ENCODE measurements at places on chromosomes 12 and 14.

- DNase-seq, result no peak
These were observed 21.7 kb upstream of the SIX1 start for GRCh38 chr14:60670989-60671388.

DNA sequence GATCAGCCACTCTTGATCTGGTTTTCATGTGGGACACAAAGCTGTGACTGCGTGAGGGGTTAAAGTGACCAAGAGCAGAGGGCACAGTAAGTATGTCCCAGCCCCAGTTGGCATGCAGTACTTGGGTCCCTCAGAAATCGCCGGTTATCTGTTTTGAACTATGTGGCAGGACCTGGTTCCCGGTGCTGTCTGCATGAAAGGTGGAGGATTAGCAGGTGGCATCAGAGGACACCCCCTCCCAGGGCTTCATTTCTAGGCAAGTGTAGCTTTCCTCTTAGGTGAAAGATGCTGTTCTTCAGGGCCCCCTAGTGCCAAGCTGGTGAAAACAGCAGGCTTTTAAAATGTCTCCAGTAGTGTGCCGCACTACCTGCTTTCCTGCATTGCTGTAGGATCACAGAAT is 57.1 kb downstream of the ATG14 start:
- no peak for DNase-seq

DNA sequence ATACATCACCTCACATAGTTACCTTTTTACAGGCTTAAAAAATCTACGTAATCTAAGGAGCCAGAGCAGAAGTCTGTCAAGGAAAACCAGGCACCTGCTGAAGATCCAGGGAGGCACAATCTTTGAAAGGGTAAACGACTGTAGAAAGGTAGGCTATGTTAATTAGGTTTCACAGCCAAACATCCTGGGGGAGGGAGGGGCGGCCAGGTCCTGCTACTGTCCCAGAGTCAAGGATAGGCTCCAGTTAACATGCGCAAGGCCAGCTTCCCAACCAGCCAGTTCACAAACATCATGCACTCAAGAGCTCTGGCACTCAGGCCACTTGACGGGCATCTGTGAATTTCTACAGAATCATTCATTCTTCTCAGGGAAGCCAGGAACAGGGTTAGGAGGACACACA is 22.9 kb downstream of the NIN start:
- DNase-seq, result no peak

GRCh38 chr14:76710056-76711010 is 50.9 kb upstream of the VASH1 start:
- peak; percentile 84 for DNase-seq

GRCh38 chr12:18975933-18976332 is 153.6 kb upstream of the PLEKHA5 start:
- DNase-seq, result no peak

GRCh38 chr14:75258079-75258802 is 20.4 kb upstream of the FOS start:
- peak; percentile 43 for DNase-seq

DNA sequence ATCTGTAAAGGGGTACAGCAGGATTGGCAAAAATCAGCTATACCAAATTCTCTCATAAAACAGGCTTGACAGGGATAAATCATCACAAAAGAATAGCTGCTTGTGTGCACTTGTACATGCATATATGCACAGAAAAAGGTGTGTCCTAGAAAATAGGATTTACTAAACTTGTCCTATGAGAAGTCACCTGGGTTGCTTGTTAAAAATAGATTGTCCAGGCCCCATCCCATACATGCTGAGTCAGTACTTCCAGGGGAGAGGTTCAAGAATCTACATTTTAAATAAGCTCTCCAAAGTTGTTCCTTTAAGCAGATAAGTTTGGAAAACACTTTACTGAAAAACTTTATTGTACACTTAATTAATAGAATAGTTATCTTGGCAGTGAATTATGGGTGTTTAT is 123.1 kb downstream of the ANO6 start:
- no peak for DNase-seq

DNA sequence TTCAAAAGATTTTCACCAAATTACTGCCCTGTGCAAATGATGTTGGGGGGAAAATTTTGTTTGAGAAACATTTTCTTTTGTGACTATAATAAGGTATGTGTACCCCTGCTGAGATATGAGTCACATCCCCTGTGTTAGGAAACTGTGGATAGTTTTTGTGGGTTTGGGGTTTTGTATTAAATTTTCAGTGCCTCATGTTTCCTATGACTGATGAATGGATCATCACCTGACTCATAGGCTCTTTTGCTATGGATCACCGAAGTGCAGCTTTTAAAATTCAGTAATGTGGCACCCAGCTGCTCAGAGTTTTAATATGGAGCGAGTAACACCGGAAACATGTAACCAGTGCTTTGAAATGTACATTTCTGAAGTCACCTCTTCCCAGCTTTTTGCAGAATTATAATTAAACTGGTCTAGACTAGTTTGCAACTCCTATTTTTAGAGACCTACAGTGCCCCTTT is 167.4 kb upstream of the HMGA2 start:
- peak; percentile 66 for DNase-seq

DNA sequence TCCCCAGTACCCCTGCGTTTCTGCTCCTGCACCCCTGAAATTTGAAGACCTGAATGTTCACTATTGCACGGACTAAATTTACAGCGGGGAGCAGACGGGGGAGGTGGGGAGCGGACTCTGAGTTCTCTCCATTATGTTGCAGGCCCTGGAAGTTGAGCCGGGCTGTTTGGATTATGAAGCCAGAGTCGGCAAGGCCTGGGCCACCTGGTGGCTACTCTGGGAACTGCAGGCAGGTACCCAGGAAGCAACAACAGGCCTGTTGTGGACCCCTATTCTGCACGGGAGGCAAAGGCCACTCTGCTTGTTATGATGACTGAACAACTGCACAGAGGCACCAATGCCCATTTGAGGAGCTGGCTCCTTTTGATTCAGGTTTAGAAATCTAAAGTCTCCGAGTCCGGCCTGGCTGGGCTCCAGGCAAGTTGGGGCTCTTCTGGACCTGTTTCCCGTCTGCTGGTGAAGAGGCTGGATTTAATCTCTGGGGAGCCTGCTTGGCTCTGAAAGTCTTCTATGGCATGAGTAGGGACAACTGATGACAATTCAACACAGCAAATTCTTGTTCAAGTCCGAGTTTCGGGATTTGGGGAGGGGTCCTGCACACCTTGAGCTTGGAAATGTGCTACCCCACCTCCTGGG is 34.1 kb upstream of the FAM181A start:
- no peak for DNase-seq

GRCh38 chr12:113048716-113049127 is 7.8 kb upstream of the DTX1 start:
- peak; percentile 89 for DNase-seq

GRCh38 chr12:23899434-23899833 is 50.0 kb downstream of the SOX5 start:
- DNase-seq, result no peak

GRCh38 chr12:131830335-131830913 is 2.2 kb downstream of the MMP17 start:
- DNase-seq, result peak; percentile 86

Measured in inflammatory macrophage treated with lipopolysaccharide for 1 hour (primary cell).